Right lung (tissue), 10 donors: ENCODE measurements at places on chromosomes 4 and X. TPM values are rescaled to one million over a fixed set of nuclear protein-coding genes. Genes with fewer than 3 reads are reported as not detected.

The FAM236B gene
- polyA plus RNA-seq, result not detected

The RFC1 gene
- 83.7 TPM for polyA plus RNA-seq

The HTR2C gene
- 0.15 TPM for polyA plus RNA-seq

The PASD1 gene
- 0.06 TPM for polyA plus RNA-seq

The DMRTC1 gene
- polyA plus RNA-seq, result 1.7 TPM

The DKK2 gene
- 3.1 TPM for polyA plus RNA-seq

The SHROOM4 gene
- polyA plus RNA-seq, result 38.8 TPM

The EREG gene
- 0.09 TPM for polyA plus RNA-seq

The MAGEA1 gene
- polyA plus RNA-seq, result not detected

GRCh38 chr4:13523105-13523477 lies 21.2 kb downstream of the NKX3-2 start:
- no peak for DNase-seq

GRCh38 chr4:183763990-183764754 lies 105.1 kb downstream of the TRAPPC11 start:
- no peak for DNase-seq

DNA sequence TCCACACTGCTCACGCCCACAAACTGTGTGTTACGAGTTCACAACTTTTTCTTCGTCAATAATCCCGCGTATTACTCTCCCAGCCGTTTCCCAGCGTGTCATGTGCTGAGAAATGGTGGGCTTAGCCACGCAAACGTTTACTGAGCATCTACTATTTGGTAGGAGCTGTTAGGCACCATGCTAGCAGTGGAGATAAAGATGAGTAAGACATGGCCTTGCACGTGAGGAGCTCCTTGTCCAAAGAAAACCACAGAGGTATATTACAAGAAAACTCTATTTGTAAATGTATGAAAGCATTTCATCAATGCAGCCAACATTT lies 821 bp upstream of the TMEM128 start:
- DNase-seq, result no peak

- DNase-seq, result no peak
Observed at GRCh38 chr4:16297003-16297402, 70.7 kb upstream of the TAPT1 start.

GRCh38 chr4:117447925-117448324 lies 362.5 kb upstream of the TRAM1L1 start:
- DNase-seq, result no peak

- no peak for DNase-seq
Observed at GRCh38 chr4:139611391-139611790, 54.2 kb upstream of the MGST2 start.

DNA sequence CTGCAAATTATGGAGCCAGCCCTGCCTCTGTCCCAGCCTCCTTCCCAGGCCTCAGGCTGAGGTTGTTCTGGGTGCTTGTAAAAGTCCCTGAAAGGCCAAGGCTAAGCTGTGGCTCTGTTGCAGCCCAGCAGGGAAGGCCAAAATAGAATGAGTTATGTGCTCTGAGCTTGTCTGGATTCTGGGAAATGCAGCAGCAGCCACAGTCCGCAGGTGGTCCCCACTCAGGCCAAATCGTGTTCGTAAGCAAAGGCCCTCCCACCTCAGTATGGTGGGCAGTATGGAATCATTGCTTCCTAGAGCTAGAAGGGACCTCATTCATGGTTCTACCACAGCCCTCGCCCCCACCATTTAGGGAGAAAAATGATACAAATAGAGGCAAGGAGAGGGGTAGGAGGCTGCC lies 4.7 kb upstream of the TCEAL1 start:
- no peak for DNase-seq

- DNase-seq, result no peak
Observed at GRCh38 chr4:75745721-75746199, 21.4 kb downstream of the USO1 start.

- no peak for DNase-seq
Observed at GRCh38 chrX:107704181-107704580, 71.4 kb downstream of the TSC22D3 start.
